ENCODE measurements at places on chromosomes 6 and 20. TPM values are rescaled to one million over a fixed set of nuclear protein-coding genes. Genes with fewer than 3 reads are reported as not detected.

DNA sequence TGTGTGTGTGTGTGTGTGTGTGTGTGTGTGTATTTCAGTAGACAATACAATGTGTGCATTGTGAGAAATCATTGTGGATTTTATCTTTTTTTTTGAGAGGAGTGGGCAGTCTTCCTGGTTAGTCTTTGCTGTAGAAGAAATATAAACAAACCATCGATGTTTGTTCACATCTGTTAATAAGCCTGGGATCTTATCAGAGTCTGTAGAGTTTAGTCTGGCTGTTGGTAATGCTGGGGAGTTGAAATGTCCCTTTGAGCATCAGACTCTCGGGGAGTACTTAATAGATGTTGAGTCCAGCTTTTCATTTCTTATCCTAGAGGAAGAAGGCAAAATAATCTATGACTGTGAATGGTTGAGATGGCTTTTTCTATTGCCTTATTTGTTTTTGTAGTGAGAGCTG, 96.6 kb upstream of the SUPT3H start:
- no peak for DNase-seq

DNA sequence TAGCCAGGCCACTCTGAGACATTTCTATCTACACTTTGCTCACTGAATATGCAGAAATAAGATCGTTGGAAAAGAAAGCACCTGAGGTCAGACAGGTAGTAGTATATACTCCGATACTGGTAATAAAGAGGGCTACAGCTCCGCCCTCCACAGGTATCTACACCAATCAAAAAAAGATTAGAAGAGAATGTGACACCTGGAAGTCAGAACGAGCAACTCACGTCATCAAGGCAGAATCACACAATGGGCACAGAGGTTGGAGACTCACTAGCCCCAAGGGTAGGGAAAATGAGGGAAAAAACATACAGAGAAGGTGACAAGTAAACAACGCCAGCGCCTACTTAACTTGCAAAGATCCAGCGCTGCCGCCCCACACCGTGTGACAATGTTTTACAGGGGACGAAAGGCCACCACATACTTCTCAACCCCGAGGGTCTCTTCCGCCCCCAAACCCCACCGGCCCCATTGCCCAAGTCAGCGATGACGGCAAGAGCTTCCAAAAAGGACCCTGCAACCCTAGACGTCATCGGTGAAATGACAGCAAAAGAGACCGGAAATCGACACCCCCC, 653 bp downstream of the LMBRD1 start:
- DNase-seq: no peak

GRCh38 chr6:77740380-77740779, 87.5 kb downstream of the MEI4 start:
- DNase-seq: no peak

GRCh38 chr20:7010527-7010926, 243.0 kb downstream of the BMP2 start:
- no peak for DNase-seq

DNA sequence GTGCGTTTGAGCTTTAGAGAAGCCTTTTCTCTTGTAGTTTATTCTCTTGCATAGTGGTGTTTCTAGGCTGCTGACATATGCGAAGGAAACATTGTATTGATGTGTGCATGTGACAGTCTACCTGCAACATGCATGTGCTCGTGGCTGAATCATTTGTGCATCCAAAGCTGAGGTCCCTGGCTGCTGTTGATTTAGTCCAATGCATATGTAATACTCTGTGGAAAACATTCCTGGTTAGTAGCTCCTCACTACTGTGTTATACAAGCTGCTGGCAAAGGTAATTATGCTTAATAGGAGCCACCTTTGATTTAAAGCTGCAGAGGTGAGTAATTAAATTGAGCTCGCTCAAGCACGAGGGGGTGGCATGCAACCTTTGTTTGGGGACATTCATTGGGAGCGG, 24.5 kb downstream of the TSHZ2 start:
- no peak for DNase-seq

- no peak for DNase-seq
Measured at GRCh38 chr20:58817748-58818147, 33.0 kb downstream of the GNAS-AS1 start.

DNA sequence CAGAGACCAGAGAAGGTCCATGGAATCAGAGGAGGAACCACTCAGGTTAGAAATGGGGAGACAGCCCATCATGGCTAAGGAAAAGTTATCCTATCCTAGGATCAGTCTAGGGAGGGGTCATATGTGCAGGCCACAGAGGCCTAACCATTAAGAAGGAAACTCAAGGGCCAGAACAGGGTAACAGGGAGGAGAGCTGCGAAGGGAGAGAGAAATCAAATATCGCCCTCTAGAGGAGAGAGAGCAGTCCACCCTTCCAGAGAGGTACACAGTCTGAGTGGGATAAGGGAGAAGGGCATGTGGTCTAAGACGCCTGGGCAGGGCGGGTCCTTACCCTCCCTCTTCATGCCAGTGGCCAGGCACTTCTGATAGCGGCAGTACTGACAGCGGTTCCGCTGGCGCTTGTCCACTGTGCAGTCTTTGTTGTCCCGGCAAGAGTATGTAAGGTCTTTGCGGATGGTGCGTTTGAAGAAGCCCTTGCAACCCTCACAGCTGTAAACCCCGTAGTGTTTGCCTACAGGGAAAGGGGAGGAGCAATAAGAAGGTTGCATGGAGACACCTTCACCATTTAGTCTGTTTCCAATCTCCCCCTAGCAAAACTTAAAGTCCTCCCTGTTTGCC, 2.9 kb downstream of the RXRB start:
- no peak for DNase-seq

- no peak for DNase-seq
Measured at GRCh38 chr6:137794516-137795201, 72.4 kb upstream of the TNFAIP3 start.

GRCh38 chr20:36270744-36271638, 34.7 kb downstream of the AAR2 start:
- no peak for DNase-seq

GRCh38 chr20:7327810-7328209, 560.3 kb downstream of the BMP2 start:
- DNase-seq: no peak

DNA sequence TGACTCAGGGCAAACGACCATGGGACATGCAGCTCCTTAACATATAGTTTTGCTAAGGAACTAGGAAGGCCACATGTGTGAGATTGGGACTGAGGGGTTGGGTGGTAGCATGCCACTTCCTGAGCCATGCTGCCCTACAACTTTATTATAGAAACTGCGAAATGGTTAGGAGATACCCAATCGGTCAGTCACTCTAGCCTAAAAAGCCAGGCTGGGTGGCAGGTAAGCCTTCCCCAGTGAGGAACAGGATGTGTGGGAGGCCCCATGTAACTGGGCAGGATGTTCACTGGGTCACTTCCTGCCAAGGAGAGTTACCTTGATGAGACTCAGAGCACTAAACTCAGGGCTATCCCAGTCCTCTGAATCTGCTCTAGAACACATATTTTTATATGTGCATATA, 123.5 kb downstream of the MAP3K7 start:
- no peak for DNase-seq

- DNase-seq: no peak
Measured at GRCh38 chr6:52503323-52503747, 73.5 kb downstream of the TRAM2 start.

- no peak for DNase-seq
Measured at GRCh38 chr6:53706525-53706924, 41.0 kb upstream of the KLHL31 start.

- DNase-seq: no peak
Measured at GRCh38 chr6:1187293-1188131, 124.4 kb upstream of the FOXQ1 start.

DNA sequence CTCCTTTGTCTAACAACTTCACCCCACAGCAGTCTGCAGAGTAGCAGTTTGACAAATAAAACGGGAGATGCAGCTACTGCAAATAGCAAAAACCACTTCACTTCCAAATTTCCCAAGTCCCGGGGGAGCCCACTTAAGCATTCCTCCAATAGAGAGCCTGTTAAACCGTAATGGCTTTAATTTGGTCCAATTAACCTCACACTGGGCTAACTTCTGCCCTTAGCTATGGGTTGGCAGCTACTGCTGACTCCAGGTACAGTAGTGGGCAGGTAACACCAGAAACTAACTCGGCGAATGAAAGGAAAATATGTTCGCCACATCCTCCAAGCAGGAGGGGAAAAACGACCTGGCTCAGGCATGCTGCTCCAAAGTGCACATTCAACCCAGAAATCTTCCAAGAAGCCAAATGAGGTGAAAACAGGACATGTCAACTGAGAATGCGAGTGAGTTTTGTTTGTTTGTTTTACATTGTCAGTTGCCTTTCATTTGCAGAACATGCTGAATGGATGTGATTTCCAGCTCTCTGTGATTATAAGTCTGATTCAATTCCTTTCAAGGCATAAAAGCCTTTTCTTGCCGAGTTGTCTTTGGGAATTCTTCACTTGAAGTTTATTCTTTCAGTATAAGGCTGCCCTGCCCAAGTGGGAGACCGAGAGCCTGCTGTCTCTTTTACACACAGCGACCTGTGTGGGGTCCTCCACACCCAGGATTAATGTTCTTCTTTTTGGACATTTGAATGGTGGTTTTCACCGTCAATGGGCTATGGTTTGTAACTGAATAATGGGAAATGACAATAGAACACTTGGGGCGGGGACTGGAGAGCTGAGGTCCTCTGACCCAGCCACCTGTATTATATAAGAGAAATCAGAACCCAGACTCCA, 117.3 kb upstream of the ARMC2 start:
- no peak for DNase-seq

- no peak for DNase-seq
Measured at GRCh38 chr20:52054123-52054522, 137.5 kb downstream of the ZFP64 start.

DNA sequence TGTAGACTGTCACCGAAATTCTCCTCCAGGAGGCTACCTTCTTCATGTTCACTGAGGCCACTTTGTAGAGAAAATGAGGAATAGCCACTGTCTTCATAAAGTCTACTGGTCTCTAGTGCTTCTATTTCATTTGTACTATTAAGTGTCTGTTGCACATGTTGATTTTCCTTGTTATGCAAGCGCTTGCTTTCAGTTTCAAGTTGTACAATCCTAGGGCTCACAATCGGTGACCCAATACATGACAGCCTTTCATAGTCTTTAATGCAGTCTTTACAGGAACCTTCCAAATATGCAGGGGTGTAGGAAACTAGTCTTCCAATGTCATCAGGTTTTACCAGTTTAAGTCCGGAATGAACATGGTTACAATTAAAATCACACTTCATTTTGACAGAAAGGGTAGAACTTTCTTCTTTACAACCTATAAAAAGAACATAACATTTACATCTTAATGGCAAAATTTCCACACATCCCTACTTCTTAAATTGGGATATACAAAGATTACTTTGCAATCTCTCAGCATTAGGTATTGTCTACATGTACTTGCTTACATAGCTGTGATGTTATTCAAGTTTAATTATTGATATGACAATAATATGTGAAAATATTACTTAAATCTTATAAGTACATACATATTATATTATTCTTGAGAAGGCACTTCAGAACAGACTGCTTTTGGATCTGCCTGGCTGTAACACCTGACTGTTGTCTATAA, 7.5 kb downstream of the FBXO5 start:
- DNase-seq: no peak

DNA sequence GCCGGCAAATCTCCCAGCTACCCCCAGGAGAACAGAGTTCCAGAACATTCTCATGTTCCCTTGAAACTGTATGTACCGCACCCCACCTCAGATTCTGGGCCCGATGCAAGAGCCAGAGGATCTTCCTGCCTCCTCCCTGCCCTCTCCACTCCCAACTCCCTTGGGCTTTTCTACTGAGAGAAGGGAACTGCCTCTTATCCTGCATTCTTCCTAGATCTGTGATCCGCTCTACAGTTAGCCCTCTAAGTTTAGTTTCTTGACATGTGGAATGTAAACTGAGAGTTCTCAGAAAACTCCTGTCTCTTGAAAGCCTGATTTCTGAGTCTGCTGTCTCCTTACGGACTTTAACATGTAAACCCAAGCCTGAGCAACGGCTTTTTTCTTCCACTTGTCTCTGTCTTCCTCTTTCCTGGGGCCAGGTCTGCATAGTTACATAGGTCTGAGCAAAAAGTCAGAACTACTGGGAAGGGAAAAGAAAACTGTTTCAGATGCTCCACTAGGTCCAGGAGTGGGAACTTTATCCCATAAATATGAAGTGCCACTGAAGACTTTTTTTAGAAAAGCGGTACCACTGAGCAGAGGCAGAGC, 86.5 kb upstream of the TNFAIP3 start:
- DNase-seq: no peak

GRCh38 chr20:49245921-49246740, 26.9 kb downstream of the DDX27 start:
- no peak for DNase-seq

GRCh38 chr6:45072016-45072415, 256.1 kb upstream of the RUNX2 start:
- DNase-seq: no peak

- no peak for DNase-seq
Measured at GRCh38 chr6:135901774-135902524, 50.4 kb downstream of the PDE7B start.

GRCh38 chr20:64048402-64049044, 916 bp downstream of the SOX18 start:
- DNase-seq: no peak

DNA sequence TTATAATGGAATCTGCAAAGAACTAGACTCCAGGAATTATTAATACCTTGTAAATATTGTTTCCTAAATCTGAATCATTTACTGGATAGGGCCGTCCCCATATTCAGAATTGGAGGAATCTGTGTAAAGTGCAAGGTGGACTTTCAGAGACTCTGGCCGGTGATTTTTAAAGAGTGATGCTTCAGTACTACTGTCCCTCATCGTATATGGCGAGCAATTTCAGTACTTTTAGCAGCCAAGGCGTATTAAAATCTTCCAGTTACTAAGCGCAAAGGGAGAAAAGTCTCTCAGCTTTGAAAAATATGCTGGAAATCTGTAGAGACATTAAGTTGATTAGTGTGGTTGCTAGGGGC, 483 bp downstream of the SMIM26 start:
- DNase-seq: no peak

GRCh38 chr20:43840382-43841070, 74.1 kb upstream of the TOX2 start:
- no peak for DNase-seq

The SNPH gene
- 13.4 TPM for total RNA-seq

The EPHA7 gene
- total RNA-seq: 0.14 TPM

The FOXF2 gene
- not detected for total RNA-seq

The ZDHHC14 gene
- total RNA-seq: 20.0 TPM

The HSPA12B gene
- total RNA-seq: 4.6 TPM

The RIPPLY2 gene
- not detected for total RNA-seq

The ERMARD gene
- 13.7 TPM for total RNA-seq
